Islet precursor cell (in vitro differentiated cells): ENCODE measurements at places on chromosomes 3 and 15.
A peak's percentile ranks its signal among the peaks of the same experiment; 100 is the strongest.

GRCh38 chr3:67419779-67420178 is 234.6 kb downstream of the SUCLG2 start:
- no peak for DNase-seq

DNA sequence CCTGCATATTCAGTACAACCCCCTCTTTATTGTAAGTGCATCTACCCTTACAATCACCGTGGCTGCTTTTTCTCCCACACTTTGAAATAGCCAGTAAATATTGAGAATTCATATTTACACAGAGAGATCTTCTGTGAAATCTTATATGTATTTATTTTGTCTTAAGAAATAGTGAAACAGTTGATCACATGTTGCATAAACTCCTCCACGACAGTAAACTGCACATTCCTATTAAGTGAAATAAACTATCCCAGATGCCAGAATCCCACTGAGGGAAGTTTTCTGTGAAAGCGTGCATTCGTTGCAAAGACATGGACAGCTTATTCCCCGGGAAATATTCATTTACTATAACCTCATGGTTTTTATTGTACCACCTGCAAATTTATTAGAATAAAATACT is 796.0 kb downstream of the ROBO2 start:
- no peak for DNase-seq

GRCh38 chr15:43550527-43551363 is 33.3 kb downstream of the MAP1A start:
- DNase-seq = no peak

- no peak for DNase-seq
Observed at GRCh38 chr15:91668370-91668769, 185.1 kb upstream of the SLCO3A1 start.

- DNase-seq = peak; percentile 99
Observed at GRCh38 chr3:49673715-49674496, at the start of gene APEH. Gene APEH, plus strand, starts transcription at chr3:49674351. Its CDS starts 51 bp downstream, at chr3:49674402.

DNA sequence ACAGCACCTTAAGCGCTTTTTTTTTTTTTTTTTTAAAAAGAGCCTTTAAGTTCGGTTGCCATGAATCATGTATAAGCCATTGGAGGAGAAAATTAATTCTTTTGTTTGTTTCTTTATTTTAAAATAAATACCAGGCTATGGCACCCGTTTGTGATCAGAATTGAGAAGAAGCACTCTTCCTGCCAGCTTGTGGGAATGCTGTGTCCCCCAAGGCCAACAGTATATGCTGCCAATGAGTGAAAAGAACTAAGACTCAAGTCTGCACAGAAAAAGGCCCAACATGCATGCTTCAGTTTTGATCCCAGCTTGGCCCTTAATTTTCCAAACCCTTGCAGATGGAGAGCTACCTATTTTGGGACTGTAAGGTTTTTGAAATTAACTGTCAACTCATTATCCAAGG is 90.5 kb downstream of the LRRC3B start:
- no peak for DNase-seq

DNA sequence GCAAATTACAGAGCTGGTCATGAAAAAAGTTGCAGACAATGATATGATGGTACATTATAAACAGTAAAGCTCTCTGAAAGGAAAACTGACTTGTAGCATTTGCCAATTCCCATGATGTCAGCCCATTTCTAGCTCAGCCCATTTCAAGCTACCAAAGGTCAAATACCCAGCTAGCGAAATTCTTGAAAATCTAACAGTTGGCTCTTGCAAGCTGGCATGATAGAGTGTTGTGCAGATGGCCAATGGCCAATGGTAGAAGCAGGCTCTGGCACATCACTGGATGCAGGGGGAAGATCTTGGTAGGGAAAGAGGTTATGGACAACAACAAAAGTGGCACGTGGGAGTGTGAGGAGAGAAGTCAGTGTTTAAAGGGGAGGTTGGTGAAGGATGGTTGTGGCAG is 36.7 kb downstream of the RASGRF1 start:
- DNase-seq = no peak

DNA sequence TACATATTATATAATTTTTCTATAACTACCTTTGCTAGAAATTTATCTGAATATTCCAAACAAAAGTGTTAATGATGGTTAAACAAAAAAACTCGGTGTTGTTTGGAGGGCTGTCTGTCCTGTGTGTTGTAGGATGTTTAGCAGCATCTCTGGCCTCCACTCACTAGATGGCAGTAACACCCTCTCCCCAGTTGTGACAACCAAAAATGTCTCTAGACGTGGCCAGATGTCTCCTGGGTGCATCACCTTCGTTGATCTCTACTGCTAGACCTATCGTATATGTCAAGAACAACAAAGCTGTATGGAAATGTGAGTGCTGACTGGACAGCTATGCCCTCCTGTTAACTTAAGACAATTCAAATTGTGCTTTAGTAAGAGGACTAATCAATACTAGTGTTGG is 14.1 kb downstream of the ANKRD34C start:
- DNase-seq = no peak

DNA sequence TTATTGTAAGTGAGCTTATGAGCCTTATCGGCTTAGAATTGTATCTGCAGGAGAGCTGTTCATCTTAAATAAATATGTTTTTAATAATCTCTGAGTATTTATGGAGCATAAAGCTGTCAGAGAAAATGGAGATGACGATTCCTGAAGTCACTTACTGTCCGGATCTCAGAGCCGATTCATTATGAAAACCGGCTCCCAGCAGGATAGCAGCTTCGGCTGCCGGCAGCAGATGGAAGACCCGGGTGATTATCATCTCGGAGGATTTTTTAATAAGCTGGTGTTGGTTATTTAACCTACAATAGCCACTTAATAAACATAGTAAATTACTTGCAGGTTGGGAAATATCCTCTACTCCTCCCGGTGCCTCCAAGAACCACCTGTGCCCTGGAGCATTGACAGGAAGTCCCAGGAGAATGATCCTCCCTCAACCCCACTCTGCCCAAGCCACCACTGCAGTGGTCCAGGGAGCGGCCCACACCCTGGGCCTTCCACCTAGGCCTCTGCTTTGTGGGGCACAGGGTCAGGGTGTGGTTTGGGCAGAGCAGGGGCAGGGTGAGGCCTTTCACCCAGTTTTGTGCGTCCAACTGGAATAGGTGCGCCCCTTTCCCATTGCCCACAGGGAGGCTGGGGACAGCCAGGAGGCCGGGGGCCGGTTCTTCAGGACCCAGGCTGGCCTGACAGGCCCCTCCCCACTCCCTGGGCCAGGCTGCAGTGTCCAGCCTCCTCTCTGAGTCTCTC is 42.2 kb upstream of the PRR23E start:
- peak; percentile 41 for DNase-seq

- DNase-seq = no peak
Observed at GRCh38 chr3:64213962-64214379, 11.3 kb downstream of the PRICKLE2 start.

DNA sequence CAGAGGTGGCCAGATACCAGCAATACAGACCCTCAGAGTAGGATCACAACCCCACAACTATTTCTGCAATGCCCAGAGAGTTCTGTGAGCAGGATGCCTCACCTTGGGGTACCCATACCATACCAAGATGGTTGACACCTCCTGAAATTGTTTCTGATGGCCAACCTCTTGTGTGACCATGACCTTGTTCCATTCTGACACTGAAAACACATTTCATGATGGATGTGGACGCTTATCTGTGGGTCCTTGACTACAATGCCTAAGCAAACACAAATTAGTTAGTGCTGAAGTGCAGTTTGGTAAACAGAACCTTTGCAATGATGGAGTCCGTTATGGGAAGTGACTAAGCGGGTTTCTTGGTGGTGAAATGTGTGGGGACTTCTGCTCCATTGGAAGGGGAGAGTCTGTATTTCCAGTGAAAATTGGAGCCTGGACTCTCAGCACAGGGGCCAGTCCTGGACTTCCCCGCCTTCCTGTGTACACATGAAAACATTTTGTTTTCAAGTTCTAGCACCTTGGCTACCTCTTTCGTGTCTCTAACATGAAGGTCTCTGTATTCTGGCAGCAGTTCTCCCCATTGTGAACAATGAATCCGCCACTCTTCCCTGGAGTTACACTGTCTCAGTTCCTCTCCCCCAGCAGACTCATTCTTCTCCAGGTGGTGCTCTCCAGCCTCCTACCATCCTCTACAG is 106.2 kb downstream of the XXYLT1 start:
- no peak for DNase-seq

DNA sequence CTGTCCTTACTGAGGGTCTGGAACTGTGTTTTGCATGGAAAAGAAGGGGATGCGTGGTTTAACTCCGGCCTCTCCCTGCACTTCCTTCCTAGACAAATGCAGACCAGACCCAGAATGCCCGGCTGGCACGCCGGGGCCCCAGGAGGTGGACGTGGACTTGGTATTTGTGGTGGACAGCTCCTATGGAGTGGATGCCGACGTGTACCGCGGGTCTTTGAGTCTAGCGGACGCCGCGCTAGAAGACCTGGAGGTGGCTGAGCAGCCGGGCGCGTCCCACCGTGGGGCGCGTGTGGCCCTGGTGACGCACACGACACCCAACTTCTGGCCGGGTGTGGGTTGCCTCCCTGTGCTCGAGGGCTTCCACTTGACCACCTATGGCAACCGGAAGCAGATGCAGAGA is 81.8 kb upstream of the COL6A5 start:
- DNase-seq = no peak

- DNase-seq = no peak
Observed at GRCh38 chr3:64179249-64179648, 46.0 kb downstream of the PRICKLE2 start.

DNA sequence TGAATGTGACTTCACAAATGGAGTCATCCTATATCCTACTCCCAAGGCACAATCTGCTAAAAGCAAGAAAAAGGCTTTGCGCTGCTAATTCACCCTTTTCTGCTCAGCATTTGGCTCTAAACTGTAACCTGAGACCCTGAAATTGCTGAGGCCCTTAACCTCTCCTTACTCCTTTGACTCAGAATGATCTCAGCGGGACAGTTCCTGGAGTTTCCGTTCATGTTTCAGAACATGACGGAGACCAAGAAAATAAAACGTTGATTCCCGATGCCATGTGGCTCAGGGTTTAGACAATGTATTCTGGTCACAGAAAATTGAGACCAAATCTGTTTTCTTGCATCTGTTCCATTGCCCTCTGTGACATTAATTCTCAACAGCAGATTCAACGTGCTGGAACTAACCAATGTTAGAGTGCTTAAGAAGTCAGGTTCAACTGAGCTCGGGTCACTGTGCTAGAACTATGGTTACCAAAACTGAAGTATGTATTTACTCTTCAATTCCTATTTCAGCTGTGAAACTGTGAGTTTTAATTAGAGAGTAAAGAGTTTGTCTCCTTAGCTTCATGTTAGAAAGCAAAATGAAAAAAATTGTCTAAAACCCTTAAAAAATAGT is 45.4 kb upstream of the TMC3 start:
- DNase-seq = peak; percentile 59

DNA sequence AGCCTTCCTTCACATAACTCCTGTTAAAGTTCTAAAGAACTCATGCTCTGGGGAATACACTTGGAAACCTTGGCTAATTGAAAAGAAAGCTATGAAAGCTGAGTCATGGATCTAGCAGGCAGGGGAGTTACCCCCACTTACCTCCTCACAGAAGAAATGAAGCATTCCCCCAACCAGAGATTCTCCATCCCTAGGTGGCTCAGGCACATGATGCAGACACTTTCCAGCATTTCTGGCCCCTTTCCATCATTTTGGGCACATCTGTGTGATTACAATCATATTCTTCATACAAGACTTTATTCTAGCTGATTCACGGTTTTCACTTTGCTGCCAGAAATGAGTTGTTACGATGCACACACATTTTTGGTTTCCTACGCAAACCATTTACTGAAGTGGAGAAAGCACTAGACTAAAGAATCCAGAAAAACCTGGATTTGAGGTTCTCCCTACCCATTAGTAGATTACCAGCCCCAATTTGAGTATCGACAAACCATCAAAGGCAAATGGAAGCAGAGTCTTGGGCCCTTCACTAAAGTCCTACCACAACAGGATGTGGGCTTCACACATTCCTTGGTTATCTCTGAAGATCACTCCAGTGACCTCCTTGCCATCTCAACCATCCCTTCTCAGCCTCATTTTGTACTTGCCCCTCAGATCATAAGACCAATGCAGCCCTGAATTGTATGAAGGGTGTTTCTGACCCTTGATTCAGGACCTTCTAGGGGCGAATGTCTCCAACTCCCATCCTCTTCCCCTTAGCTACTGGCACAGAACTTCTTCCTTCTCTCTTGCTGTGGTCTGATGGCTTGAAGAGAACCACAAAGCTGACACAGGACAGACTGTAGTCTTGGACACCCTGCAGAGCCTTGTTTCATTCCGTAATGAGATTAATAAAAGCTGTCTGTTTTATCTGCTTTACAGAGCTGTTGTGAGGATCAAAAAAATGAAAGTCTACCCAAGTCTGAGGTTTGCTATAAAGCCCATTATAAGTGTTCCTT is 42.5 kb upstream of the SNRK start:
- no peak for DNase-seq

DNA sequence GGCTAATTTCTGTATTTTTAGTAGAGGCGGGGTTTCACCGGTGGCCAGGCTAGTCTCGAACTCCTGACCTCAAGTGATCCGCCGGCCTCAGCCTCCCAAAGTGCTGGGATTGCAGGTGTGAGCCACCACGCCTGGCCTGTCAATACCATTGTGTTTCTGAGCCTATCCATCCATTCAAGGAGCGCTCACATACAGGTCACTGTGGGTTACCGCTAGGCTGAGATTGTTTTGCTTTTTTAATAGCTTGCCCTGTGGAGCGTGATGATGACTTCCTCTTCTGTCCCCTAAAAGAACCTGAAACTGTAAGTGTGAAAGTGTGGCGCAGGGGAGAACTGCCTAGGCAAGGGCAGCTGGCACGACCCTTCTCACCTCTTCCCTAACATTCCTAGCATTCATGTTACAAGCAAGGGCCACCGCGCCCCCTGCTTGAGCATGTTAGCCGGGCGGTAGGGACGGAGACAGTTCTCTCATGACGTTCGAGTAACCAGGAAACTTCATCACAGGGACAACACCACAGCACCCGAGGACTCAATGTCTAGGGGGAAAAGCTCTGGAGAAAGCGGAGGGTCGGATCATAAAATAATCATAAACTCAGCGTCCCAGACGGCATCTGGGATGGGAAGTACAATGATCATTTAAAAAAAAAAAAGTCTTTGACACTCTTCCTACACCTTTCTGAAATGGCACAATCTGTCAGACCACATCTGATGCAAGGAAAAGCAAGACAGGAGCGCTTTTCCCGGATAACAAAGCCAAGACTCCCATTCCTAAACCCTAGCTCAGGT is 790 bp downstream of the LAMP3 start:
- peak; percentile 80 for DNase-seq

DNA sequence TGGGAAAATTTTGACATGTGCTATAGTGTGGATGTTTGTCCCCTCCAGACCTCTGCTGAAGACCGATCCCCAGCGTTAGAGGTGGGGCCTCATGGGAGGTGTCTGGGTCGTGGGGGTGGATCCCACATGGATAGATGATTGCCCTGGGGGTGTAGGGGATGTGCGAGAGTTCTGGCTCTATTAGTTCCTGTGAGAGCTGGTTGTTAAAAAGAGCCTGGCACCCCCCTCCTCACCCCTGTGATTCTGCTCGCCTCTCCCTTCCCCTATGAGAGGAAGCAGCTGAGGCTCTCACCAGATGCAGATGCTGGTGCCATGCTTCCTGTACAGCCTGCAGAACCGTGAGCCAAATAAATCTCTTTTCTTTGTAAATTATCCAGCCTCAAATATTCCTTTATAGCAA is 67.4 kb downstream of the ATP10A start:
- no peak for DNase-seq

GRCh38 chr3:99859825-99860224 is 42.2 kb downstream of the CMSS1 start:
- no peak for DNase-seq
